Body of pancreas (tissue), 4 donors: ENCODE measurements at places on chromosomes 11 and 22. TPM values are rescaled to one million over a fixed set of nuclear protein-coding genes. Genes with fewer than 3 reads are reported as not detected.

CTSW gene
- 0.33 TPM for total RNA-seq

SIK2 gene
- 15.3 TPM for total RNA-seq

C11orf91 gene
- not detected for total RNA-seq

FOLH1 gene
- 0.52 TPM for total RNA-seq

IFTAP gene
- 11.9 TPM for total RNA-seq

JAML gene
- total RNA-seq: 0.99 TPM

ABTB2 gene
- 2.1 TPM for total RNA-seq

SAA4 gene
- not detected for total RNA-seq

ZW10 gene
- total RNA-seq: 6.9 TPM

SLC39A13 gene
- total RNA-seq: 54.7 TPM

GPHA2 gene
- total RNA-seq: 18.5 TPM

CABP4 gene
- total RNA-seq: 3.1 TPM

MPPED2 gene
- total RNA-seq: 3.1 TPM

SNX32 gene
- total RNA-seq: 0.26 TPM

OR8K3 gene
- not detected for total RNA-seq

SLC6A5 gene
- total RNA-seq: not detected

FIBIN gene
- 9.6 TPM for total RNA-seq

MISFA gene
- not detected for total RNA-seq

SLCO2B1 gene
- 33.7 TPM for total RNA-seq

RFPL1 gene
- total RNA-seq: not detected

ST14 gene
- 55.3 TPM for total RNA-seq
